Nucleus accumbens (tissue), 56 donors: ENCODE measurements at places on chromosomes 3 and 15.

- no peak for DNase-seq
These were observed 94.1 kb upstream of the CHRM5 start for GRCh38 chr15:33874156-33874555.

- peak; percentile 37 for DNase-seq
These were observed 172.7 kb downstream of the MEGF11 start for GRCh38 chr15:66080717-66081398.

DNA sequence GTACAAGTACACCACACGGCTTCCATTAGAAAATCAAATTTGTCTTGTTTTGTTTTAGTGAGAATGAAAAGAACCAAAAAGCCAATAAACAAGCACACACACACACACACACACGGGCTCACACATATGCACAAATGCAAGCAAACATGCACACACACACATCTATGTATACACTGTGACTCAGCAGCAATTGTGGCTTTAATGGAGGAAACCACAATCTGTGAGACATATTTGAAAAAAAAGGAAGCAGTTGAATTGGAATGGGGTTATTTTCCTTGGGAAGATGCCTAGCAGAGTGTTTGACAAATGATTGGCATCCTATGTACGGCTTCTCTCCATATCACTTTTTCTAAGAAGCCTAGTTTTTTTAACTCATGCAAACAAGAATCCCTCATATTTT, 201.1 kb upstream of the ARRDC4 start:
- DNase-seq: no peak

GRCh38 chr15:68213991-68214837, 9.1 kb upstream of the CALML4 start:
- DNase-seq: no peak

- no peak for DNase-seq
These were observed 105.8 kb upstream of the MYZAP start for GRCh38 chr15:57485869-57486268.

DNA sequence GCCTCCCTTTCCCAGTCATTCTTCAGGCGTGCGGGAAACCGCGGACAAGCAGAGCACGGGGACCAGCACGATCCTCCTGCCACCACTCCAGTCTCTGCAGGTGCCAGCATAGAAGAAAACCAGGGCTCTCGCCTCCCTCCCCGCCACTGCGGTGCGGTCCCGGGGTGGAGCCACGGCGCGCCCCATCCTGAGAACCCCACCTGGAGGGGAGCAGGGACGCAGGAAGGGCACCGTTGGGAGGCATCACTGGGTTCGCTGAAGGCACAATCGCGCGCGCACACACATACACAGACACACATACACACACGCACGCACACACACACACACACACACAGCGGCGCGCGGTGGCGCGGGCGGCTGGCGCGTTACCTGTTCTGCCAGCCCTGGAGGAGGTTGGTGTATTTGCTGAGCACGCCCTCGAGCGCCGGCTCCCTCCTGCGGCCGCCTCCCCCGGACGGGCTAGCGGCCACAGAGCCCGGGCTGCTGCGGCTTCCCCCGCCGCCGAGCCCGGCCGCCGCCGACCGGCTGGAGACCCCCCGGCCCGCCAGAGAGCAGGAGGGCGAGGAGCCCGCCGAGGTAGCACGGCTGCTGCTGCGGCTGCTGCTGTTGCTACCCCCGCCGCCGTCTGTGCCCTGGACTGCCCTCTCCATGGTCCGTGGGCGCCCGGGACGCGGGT, 394 bp downstream of the OSBPL10 start:
- DNase-seq: peak; percentile 8

GRCh38 chr3:184571750-184572377, 10.3 kb downstream of the EPHB3 start:
- no peak for DNase-seq

DNA sequence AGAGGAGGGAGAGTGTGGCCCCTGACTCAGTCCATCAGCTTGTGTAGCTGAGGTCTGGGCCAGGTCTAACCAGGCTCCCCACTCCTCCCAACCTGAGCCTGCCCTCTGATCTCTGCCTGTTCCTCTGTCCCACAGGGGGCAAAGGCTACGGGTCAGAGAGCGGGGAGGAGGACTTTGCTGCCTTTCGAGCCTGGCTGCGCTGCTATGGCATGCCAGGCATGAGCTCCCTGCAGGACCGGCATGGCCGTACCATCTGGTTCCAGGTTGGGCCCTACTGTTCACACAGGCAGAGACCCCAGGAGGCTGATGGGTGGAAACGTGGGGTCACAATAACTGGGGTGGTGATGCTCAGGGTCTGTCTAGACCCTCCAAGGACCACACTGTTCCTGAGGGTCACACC, 6.8 kb downstream of the NEIL1 start:
- no peak for DNase-seq

DNA sequence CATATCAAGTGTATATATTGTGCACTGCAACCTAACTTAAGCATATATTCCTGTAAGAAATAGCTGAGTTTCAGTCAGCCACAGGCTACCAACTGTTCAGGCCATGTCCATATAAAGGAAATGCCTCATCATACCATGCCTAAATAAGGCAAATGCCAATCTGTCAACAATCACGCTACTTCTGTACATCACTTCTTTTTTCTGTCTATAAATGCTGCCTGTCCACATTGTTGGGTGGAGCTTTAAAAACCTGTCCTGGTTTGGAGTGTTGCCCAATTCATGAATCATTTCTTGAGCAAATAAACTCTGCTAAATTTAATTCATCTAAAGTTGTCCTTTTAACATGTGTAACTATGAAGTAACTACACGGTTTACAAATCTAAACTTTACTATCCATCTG, 1091.9 kb downstream of the NSUN3 start:
- DNase-seq: no peak

DNA sequence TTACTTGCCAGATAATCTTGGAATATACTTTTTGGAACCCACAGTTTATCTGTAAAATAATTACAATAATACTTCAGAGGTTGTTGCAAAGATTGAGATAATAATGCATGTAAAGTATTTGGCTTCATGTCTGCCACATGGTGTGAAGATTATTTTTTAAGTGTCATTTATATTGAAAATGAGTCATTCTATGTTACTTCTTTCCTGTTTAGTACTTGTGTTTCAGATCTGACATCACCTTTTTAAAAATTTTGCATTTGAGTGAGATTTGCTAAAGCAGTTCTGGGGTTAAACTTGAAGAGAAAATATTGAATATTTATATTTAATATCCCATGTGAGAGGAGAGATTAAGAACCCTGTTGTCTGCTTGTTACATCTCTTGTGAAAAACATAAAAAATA, 31.2 kb downstream of the IQGAP1 start:
- DNase-seq: no peak

GRCh38 chr3:114929971-114930732, 216.9 kb downstream of the ZBTB20 start:
- no peak for DNase-seq

DNA sequence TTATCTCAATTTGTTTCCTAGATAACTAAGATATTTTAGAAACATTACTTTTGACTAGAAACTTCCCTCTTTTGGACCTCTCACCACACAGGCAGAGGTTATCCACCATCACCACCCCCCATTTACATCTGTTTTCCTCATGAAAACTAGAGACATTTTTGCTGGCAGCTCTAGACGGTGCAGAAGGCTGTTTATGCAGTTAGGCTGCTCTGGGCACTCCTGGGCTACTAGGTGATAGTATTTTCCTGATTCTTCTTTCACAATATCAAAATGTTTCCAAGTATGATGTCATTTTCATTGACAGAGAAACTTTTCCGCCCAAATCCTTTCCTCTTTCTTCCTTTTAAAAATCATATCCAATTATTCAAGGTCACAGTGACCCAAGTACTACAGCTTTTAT, 67.1 kb downstream of the PLOD2 start:
- no peak for DNase-seq

DNA sequence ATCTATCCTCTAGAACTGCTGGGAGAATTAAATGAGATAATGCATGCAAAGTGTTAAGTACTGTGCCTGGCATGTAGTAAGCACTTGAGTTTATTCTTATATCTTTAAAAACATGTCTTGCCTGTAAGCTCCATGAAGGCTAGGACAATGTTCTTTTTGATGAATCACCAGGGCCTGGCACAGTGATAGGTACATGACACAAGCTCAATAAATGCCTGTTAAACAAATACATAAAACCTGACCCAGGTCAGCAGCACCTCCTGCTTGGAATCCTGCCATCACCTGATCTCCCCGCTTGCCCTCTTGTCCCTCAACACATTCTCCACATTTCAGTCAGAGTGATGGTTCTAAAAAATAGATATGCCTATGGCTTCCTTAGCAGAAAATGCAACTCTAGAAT, 186.8 kb downstream of the CHST2 start:
- DNase-seq: no peak

GRCh38 chr3:28556195-28556594, 207.6 kb upstream of the AZI2 start:
- no peak for DNase-seq

DNA sequence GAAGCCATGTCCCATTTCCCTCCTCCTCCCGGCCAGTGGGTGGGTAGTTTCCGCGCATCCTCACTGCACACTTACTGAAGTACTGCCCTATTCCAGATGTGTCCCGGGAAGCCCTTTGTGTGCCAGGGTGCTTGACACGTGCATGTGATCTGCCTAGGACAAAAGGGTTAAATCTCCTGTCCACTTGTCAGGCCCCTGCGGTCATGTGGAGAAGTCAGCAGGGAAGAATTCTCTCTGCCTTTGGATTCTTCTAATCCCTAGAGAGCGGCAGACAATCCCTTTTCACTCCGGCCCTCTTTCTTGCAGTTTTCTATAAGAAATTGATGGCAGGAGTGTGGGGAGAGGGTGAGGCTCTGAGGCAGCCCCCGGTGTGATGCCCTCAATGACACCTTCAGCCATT, 19.8 kb downstream of the ST8SIA2 start:
- no peak for DNase-seq

- no peak for DNase-seq
These were observed 92.7 kb downstream of the BOC start for GRCh38 chr3:113304102-113304501.

- no peak for DNase-seq
These were observed 20.1 kb downstream of the PAQR9 start for GRCh38 chr3:142943349-142943748.

- no peak for DNase-seq
These were observed 40.0 kb downstream of the SLC6A11 start for GRCh38 chr3:10855871-10856662.

DNA sequence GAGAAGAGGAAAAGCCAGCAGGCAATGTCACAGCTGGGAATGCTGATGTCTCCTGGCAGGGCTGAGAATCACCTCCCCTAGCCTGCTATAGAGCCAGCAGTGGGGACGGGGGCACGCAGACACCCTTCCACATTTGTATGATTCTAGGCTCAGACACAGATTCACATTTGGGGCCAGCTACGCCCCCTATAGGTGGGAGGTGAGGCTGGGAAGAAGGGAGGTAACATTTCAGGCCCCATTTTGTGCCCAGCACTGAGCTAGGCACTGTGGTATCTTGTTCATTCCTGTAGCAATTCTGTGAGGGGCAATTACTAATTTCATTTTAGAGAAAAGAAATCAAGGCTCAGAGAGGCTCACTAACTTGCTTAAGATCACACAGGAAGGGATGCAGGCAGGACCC, 15.9 kb upstream of the ACAD9 start:
- no peak for DNase-seq

DNA sequence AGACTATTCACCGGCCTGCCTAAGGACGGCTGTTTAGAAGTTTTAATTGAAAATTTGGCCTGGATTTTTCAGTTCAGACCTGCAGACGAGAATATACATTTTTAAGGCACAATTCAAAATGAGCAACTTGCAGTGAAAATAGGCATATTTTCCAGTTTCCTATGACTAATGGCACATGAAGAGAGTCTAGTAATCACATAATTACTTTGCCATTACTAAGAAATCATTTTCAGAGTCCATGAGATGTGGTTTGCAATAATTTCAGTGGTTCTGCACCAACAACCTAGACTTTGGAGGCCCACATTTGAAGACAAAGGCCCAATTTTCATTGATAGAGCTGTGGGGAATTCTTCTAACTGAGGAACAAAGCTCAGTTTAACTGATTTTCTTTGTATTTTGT, 205.3 kb downstream of the SOX2 start:
- DNase-seq: no peak

GRCh38 chr3:157618075-157618760, 115.0 kb upstream of the VEPH1 start:
- no peak for DNase-seq

DNA sequence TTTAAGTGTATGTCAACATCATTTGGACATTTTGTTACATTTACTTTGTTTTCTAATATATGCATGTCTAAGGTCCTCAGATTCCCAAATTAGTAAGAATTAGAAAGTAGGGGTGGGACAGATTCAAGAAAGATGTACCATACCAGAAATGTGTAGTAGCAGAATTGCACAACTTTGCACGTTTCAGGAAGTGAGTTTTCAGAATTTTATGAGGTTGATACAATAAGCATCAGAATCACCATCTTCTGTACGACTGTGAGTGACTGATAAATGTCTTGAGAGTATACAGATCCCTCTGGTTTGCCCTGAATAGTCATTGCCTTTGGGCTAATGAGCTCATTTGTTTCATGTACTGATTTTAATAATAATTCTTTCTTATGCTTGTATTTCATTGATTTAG, 9.3 kb downstream of the ARIH2 start:
- no peak for DNase-seq

DNA sequence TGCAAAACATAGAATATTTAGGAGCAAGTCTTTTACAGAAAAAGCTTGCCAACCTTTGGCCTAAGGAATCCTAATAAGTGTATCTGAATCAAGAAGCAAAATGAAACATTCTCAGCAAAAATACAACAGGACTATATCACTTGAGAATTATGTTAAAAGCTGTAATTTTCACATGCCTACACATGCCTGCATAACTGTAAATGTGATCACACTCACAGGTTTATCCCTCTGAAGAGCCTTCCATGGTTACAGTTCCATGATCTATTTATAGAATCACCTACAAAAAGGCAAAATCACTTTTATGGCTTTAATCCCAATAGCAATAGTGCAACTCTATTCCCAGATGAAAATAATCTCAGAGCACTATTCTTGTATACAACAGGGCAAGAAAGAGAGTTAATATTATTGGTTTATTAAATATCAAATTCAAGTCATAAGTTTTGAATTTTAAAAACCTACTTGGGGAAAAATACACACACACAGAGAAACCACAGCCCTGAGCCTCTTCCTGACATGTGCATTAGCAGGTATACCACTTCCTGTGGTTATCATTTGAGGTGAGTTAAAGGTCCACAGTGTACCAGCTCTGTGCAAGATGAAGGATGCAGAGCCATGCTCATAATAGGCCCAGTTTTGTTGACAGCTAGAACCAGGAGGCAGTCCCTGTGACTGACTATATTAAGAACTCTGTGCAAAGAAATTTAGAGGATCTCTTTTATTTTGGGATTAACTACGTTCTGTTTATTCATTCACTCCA, 252.5 kb upstream of the TGFBR2 start:
- DNase-seq: no peak

- DNase-seq: no peak
These were observed 16.6 kb upstream of the BCL2A1 start for GRCh38 chr15:79987569-79987955.

DNA sequence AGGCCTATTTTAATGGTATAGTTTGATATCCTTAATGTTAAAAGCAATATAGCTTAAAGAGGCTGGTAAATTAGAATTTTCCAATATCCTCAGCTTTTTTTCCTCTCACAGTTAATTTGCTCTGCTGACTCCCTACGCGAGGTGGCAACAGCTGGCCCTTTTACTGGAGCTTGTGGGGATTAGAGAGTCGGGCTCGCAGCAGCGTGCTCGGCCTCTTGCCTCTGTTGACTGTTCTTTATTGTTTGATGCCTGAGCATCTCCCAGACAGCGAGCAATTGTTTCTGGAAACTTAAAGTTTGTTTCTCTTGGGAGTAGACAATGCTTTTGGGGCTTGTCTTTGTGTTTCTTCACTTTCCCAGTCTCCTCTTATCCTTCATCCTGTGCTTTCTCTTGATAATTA, 80.8 kb downstream of the OPA1 start:
- DNase-seq: peak; percentile 39

GRCh38 chr15:65085207-65085753, 8.7 kb downstream of the KBTBD13 start:
- DNase-seq: no peak
